ENCODE measurements at places on chromosomes 5 and 9.
A peak's percentile ranks its signal among the peaks of the same experiment; 100 is the strongest.

GRCh38 chr9:80794197-80794596, 895.1 kb downstream of the TLE1 start:
- no peak for DNase-seq

DNA sequence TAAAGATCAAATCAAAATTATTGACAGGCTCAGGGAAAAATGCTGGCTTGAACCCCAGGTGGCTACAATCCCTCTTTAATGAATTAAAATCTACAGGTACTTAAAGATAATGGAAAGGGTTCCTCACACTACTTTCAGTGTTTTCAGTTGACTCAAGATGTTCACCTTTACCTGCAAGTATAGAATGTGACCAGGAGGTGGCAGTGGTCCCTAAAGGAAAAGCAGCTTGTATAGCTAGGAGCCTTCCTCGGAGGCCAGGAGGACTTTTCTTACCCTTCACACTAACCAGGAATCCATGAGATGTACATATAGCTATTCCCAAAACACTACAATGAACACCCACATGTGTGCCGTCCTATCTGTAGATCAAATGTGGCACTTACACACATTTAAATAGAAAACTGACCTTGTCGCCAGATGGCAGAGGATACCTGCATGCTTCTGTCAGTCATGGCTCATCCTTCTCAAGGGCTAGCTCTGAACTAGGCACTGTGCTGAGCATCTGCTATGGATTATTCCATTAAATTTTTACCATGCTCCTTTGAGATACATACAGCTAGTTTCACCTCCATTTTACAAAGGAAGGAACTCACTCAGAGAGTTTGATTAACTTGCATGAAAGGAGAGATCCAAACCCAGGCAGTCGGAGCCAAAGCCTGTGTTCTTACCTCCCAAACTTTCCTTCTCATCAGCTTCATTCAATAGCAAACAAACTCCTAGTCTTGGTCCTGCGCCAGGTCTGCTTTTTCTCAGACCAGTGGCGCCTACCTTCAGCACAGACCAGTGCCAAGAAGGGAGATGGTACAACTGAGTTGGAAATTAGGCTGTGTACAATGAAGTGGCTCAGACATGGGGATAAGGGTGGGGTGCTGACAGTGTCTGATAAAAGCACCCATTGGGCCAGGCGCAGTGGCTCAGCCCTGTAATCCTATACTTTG, 24.5 kb downstream of the C9orf152 start:
- peak; percentile 15 for DNase-seq

- DNase-seq = no peak
Observed at GRCh38 chr5:109328626-109329025, 81.1 kb downstream of the PJA2 start.

GRCh38 chr5:173736923-173737412, 120.5 kb upstream of the BOD1 start:
- DNase-seq = no peak

GRCh38 chr5:140134277-140134935, 8.7 kb downstream of the IGIP start:
- no peak for DNase-seq

- DNase-seq = no peak
Observed at GRCh38 chr9:133826289-133827085, 88.3 kb upstream of the SARDH start.

GRCh38 chr9:653856-654387, 187.6 kb upstream of the DMRT1 start:
- DNase-seq = no peak

DNA sequence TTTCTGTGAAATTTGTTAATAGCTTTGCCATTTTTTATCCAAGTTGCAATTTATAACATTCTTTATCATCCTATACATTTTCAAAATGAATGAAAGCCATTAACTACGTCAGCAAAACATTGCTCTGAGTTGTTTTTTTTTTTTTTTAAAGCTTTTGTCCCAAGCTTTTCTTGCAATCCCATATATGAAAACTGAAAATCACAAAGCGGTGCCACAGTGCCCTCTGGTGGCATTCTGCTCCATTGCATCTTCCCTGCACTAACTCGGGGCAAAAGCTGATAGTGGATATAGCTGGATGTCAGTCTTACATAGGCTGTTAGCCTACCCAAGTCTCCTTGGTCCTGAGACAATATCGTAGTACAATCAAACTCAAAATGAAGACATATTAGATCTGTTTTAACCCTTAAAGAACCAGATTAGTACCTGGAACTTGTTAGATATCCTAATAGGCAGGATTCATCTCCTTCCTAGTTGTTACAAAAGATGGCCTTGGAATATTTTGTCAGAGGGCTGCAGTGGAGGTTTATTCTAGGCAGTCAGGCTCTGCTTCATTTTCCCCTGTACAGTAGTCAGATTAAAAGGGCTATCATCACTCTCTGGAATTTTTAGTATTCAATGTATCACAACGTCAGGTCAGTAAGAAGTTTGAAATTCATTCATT, 669.9 kb downstream of the PTPRD start:
- peak; percentile 2 for DNase-seq

GRCh38 chr5:112548246-112548881, 129.3 kb upstream of the EPB41L4A start:
- no peak for DNase-seq

DNA sequence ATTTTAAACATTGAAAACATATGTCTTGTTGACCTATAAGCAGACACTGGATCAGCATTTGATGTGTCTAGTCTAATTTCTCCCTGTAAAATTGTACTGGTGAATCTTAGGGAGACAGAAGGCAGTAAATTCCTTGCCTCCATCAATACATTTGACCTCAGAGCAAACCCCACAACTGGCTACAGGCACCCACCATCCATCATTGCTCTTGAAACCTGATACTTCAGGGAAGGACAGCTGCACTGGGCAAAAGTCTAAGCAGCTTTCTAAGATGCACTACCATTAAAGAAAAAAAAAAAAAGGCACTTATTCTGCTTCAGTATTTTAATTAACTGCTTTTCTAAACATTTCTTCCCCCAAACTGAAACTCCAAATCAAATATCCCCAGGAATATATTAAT, 1051.3 kb upstream of the DMAC1 start:
- no peak for DNase-seq

- no peak for DNase-seq
Observed at GRCh38 chr9:70147196-70147595, 103.5 kb downstream of the MAMDC2 start.

- no peak for DNase-seq
Observed at GRCh38 chr5:80147119-80147815, 108.6 kb downstream of the SERINC5 start.

GRCh38 chr5:10627160-10627701, 63.4 kb downstream of the ANKRD33B start:
- DNase-seq = no peak

DNA sequence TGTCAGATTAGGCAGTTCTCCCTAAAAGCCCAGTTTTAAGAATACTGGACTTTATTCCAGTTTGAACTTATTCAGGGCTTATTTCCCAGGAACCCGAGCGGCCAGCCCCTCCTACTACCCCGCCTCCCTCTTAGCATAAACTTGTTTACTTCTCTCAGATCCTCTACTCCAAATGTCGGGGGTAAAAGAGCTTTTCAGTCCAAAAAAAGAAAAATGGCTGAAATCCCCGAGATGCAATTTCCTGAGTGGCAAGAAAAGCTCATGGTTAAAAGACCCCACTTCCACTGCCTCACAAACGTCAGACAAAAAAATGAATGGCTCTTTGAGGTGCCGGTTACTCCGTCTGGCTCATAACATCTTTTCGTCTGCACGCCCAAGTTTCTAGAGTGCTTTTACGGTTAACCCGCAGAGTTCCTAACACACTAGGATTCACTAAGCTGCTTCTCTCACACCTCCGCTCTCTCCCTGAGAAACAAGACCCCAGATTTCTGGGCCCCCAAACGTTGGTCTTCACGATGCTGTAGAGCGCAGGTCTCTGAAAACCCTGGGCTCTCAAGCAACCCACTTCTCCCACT, 402 bp downstream of the BRD8 start:
- peak; percentile 8 for DNase-seq

DNA sequence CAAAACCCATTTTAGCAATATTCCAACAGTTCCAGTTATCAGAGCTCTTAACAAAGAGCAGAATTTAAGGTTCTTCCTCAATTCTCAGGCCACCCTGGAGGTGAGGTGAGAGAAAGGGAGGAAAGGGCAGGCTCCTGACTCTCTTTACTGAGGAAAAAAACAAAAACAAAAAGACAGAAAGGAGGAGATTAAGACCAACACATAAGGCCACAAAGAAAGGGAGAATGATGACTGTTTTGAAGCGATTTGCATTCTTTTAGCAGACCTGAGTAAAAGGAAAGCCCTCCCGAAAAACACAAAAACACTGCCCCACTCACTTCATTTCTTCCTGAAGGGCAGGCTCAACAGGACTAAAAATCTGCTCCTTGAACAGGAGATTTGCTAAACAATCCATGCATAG, 300.5 kb downstream of the ARL15 start:
- DNase-seq = no peak

GRCh38 chr5:63043792-63044191, 465.2 kb downstream of the LRRC70 start:
- DNase-seq = no peak

DNA sequence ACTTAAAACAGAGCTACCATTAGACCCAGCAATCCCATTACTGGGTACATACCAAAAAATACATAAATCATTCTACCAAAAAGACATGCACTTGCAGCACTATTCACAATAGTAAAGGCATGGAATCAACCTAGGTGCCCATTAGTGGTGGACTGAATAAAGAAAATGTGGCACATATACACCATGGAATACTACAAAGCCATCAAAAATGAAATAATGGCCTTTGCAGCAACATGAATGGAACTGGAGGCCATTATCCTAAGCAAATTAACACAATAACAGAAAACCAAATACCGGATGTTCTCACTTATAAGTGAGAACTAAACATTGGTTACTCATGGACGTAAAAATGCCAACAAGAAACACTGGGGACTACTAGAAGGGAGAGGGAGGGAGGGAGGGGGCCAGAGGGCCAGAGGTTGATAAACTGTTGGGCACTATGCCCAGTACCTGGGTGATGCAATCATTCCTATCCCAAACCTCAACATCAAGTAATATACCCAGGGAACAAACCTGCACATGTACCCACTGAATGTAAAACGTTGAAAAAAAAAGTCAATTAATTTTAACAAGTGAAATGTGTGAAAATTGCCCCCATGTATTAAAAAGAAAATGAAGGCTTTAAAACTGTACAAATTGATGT, 24.5 kb upstream of the GPR150 start:
- DNase-seq = no peak

DNA sequence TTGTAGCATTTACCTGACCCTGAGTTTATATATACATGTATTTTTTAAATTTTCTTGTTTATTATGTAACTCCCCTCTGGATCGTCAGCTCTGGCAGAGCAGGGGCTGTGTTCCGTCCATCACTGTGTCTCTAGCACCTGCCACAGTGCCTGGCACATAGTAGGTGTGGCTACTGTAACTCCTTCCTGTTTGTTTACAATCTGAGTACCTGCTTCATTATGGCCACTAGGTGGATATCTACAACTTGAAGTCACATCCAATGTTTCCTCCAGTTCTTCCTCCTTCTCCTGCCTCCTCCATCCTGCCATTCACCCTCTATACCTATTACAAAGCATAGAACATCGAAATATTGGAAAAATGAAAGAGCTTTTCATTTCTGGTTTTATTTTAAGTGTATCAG, 14.2 kb upstream of the PPP1R2B start:
- DNase-seq = no peak

GRCh38 chr5:56006094-56006493, 11.3 kb upstream of the IL6ST start:
- no peak for DNase-seq

GRCh38 chr5:96259151-96259772, 173.8 kb downstream of the PCSK1 start:
- DNase-seq = no peak

GRCh38 chr5:15835514-15835913, 335.5 kb downstream of the FBXL7 start:
- DNase-seq = no peak

DNA sequence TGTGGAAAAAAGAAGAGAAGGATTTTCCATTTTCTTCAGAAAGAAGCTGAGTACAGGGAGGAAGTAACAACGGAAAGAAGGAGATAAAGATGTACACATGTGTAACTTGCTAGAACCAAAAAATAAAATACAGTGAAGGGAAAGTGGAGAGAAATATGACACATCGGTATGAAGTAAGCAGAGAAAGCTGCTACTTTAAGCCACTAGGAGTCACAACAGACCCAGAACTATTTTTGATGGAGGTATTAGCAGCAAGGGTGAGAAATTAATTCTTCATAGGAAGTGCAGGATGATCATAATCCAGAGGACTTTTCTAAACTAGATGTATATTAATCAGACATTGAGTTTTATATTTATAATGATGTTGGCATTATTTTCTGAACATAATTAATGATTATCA, 88.5 kb downstream of the FAM174A start:
- no peak for DNase-seq

GRCh38 chr5:98349251-98349989, 424.0 kb upstream of the RGMB start:
- DNase-seq = no peak

DNA sequence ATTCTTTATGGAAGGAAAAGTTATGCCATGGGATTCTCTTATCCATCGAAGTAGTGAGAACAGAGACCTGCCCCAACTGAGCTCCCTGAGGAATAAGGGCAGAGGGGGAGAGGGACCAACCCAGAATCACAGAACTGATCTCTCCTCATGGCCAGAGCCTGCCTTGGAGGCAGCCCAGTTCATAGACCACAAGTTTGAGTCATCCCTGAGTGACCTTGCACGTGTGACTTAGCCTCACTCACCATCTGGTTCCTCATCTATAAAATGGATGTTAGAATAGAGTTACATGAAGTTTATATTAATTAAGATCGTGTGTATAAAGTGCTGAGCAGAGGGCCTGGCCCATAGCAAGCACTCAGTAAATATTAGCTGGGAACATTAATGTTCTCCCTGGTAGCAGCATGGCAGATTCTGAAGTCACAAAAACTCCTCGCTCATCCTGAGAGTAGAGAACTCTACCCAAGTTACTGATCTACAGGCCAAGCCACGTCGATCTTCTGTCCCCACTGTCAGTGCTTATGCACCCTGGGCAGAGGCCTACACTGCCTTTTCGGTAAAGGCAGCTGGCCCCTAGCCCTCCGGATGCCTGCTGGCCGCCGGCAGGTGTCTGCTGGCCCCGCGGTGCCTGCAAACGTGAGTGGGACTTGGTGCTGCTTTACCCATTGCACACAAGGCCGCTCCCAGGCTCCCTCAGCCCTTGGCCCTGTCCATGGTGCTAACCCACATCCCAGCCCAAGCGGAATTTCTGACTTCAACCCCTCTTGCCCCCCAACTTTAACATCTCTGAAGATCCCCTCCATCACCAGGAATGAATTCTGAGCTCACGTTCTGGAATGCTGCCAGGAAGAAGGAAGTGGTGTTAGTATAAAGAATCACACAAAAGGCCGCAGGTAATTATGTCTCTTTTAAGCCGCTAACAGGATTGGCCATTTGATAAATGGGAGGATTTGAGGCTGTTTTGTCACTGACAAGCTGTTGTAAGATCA, 61.1 kb upstream of the ARAP3 start:
- no peak for DNase-seq

GRCh38 chr5:51544031-51544785, 161.0 kb downstream of the ISL1 start:
- DNase-seq = no peak

DNA sequence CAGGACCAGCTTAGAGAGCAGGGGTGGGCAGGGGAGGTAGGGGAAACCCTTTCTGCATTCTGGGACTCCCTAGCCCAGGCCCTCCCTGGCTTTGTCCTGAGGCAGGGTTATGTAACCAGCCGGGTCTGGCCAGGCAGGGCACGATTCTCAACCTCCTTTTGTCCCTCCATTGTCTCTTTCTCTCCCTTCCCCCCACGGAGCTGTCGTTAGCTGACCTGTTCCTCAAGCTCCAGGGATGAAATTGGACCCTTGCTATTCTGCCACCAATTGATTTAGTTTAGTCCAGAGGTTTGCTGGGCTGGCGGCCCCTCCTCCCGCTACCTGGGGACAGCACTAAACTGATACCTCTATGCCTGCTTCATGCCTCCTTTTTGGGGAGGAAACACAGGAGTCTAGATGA, 9.4 kb upstream of the NDST1 start:
- no peak for DNase-seq

Data from stimulated activated naive CD4-positive, alpha-beta T cell treated with Interleukin-2 at 50 U/mL for 16 hours (primary cell).